ENCODE measurements at places on chromosomes 3 and 15. TPM values are rescaled to one million over a fixed set of nuclear protein-coding genes. Genes with fewer than 3 reads are reported as not detected.

PAQR9 gene
- not detected for total RNA-seq

SPINK8 gene
- not detected for total RNA-seq

CX3CR1 gene
- not detected for total RNA-seq

CNTN4 gene
- total RNA-seq: 2.9 TPM

PAQR5 gene
- total RNA-seq: 9.6 TPM

EHD4 gene
- total RNA-seq: 8.6 TPM

TRAT1 gene
- not detected for total RNA-seq

LRRIQ4 gene
- total RNA-seq: not detected

Measured in smooth muscle cell of bladder (primary cell).